Pons (tissue), 1 donor: ENCODE measurements at places on chromosomes 1 and 21.

- DNase-seq: no peak
Measured at GRCh38 chr1:97791251-97791650, 129.6 kb downstream of the DPYD start.

- DNase-seq: no peak
Measured at GRCh38 chr1:43994794-43995790, 3.7 kb downstream of the CCDC24 start.

DNA sequence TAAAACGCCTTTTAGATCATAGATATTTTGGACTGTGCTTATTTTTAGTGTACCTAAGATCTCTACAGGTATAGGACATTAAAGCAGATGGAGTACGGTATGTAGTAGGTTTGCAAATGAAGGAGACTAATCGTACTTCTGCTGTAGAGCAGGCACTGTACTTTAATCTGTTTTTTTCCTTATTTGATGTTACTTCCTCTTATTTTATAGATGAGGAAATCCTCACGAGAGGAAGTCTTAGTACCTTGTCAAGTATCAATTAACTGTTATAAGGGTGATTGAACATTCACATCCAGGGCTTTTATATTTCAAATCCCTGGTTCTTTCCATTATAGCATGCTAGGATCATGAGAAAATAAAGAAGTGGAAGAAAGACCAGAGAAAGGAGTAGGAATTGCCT lies 41.1 kb downstream of the CACHD1 start:
- DNase-seq: no peak

DNA sequence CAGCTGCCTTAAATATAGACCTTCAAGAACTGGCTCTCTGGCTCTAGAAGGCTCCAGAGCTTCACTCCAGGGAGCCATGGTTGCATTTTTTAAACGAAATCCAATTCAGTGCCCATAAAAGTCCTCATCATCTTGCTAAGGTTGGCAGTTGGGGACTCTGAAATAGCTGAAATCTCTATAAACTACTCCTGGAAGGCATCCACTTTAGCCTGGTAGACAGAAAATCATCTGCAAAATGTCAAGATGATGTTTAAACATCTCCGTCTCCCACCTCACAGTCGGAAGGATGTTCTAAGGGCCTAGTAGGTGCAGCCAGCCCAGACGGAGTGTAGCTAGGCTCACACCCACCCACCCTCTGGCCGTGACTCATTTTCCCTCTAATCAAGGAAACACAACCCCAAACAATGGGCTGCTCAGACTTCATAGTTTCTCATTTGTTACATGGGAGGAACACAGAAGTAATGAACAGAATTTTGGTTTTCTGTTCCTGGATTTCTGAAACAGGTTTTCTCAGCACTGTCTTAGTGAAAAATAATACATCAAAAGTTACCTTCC lies 235.4 kb upstream of the KAZN start:
- DNase-seq: no peak

DNA sequence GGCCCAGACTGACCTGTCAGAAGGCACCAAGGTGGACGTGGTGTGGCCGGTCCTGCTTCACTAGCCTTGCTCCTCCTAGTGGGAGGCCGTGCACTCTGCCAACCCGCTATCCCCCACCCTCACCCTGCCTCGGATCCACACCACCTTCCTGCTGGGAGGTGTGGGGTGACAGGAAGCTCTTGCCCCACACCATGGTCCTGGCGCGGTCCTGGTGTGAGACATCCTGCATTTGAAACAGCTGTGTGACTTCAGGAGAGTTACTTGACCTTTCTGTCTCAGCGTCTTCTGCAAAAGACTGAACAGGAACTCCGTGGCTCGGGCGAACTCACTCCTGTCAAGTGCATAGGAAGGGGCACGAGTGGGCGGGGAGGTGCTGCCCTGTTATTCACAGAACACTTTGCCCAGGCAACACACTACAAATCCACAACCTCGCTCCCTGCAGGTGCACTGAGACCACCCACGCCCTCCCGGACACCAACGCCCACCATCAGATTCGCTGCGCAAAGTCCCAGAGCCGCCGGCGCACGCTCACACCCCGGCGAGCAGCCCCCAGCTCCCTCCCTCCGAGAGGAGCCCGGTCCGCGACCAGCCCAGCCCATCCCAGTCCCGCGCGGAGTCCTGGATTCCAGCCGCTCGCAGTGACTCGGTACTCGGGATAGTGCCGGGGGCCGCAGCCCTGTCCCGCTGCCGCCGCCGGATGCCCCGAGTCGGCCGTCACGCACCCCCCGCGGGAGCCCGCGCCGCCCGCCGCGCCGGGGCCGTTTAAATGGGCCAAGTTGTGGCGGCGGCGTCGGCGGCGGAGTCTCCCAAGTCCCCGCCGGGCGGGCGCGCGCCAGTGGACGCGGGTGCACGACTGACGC lies at the start of gene SAMD11:
Gene SAMD11, plus strand, starts transcription at position 793 of the 860 bp plus-strand sequence. CDS start 509 bp downstream, outside the sequence.
- peak; percentile 53 for DNase-seq

DNA sequence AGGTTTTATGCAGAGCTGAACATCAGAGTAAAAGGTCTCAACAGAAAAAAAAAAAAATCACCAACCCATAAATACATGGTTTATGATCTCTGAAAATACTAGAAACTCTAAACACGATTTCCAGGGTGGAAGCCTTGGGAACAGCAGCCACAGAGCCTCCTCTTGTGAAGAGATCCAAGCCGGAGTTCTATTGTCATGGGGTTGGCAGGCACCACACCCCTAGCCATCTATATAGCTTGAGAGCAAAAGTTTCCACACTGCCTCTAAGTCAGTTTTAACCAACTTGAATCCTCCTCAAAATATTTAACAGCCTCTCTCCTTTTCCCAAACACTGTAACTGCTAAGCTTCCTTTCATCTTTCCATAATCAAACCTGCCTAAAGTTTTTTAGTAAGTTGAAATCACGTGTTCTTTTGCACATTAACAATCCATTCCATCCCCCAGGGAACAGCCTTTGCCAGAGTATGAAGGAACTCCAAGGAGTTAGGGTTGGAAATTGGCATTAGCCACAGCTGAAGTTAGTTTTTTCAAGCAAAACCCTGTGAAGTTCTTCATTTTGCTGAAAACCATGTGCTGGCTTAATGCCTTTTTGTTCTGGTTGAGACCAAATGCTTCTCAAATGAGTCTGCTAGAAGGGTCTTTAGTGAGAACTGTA lies 13.8 kb upstream of the SEC16B start:
- DNase-seq: no peak

- no peak for DNase-seq
Measured at GRCh38 chr21:38544661-38545060, 46.4 kb upstream of the ERG start.

DNA sequence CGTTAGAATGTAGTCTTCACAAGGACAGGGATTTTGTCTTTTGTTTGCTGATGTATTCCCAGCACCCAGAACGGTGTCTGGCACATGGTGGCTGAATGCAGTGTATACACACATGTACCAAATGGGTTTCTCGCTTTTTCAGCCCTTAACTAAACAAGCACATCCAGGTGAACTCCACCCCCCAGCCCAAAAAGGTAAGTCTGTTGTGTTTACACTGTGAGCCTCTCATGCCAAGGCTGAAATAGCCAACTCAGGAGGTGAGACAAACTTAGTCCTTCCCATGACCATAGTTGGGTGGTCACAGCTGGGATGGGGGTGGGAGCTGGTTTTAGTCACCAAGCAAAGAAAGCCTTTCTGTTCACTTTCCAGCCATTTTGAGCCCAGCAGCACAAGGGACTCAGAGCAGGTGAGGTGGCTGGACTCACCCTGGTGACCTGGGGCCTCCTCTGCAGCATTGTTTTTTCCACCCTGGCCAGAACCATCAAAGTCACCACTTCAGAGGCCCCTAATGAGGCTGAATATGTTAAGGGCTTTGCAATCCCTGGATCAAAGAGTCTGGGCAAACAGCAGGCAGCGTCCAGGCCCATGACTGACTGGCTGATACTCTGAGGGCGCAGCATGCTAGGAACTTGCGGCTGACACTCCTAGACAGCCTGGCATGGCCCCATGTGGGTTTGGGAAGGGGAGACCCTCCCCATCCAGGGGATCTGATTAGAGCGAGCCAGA lies 8.7 kb downstream of the TENT5B start:
- DNase-seq: no peak

DNA sequence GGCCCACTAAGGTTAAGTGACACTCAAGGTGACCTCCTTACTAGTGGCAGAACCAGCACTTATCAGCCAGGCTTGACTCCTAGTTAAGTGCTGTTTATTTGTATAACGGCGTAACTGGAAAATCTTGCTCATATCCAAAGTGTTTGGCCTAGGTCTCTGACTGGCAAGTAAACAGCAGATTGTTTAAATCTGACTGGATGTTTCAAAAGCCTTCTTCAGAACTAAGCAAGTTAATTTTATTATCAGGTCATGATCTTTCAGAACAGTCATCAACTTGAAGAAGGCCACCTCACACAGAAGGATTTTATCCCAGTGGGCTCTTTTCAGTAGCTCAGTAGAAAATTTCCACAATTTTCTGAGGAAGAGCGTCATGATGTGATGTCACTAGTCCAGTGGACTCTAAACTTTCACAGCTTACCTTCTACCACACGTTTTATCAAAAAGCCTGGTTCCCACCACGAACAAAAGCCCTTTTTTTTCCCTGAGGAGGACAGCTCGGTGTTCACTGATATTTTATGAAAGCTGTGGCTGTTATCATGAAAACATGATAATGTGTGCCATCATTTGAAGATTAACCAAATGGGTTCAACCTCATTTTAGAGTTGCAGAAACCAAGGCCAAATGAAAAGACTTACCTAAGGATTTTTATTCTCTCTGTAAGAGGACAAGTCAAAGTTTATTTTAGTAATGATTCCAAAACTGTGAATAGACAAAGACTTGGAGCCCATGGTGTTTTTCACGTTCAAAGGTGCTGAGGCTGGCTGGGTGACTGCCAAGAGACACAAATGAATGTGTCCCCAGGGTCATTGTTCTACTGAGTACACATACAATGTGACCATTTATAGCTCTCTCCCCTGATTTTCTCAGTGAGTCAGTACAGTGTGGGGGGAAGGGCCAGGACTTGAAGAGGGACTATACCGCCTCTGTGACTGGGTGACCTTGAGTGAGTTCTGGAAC lies 9.1 kb downstream of the SGIP1 start:
- peak; percentile 96 for DNase-seq

- DNase-seq: no peak
Measured at GRCh38 chr1:63321785-63322113, 618 bp upstream of the FOXD3 start.

- peak; percentile 22 for DNase-seq
Measured at GRCh38 chr1:115314092-115314491, 24.0 kb downstream of the NGF start.

GRCh38 chr1:205127646-205128045 lies 5.9 kb upstream of the RBBP5 start:
- no peak for DNase-seq

DNA sequence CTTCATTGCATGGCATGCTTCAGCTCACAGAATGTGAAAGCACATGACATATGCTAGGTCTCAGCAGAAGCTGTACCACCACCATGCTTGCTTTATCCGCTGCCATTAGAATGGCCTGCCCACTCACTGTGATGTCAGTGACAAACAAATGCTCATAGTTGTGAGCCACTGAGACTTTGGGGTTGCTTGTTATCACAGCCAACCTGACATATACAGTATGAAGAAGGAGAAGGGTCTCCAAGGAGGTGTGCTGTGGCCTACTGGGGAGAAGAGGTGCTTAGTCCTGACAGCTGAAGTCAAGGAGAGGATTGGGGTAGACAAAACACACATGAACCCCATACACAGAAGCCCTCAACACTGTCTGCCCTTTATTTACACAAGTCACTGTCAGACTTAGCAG lies 19.5 kb upstream of the TENT5C start:
- DNase-seq: no peak

DNA sequence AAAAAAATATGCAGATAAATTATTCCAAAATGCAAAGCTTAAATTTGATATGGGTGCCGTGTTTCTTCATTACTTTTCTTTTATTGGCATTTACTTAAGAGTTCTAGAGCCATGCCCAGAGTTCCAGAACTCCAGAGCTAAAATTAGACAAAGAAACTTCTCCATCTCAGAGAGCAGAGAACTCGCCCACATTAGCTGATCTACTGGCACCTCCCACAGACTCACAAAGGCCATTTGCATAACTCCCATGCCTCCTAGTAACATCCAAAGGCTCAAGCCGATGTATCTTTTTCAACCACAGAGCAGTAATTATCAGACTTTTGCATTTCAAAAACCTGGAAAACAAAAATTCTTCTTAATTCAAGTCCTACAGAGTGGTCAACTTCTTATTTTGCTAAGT lies 323.8 kb upstream of the ST6GALNAC5 start:
- DNase-seq: no peak

GRCh38 chr1:116373431-116374352 lies 648 bp downstream of the ATP1A1 start:
- DNase-seq: peak; percentile 50

- no peak for DNase-seq
Measured at GRCh38 chr1:182676274-182676673, 8.1 kb downstream of the RGS8 start.

GRCh38 chr1:29639156-29639736 lies 402.9 kb downstream of the PTPRU start:
- DNase-seq: no peak

- no peak for DNase-seq
Measured at GRCh38 chr1:58391056-58391455, 155.5 kb downstream of the OMA1 start.

- DNase-seq: no peak
Measured at GRCh38 chr1:47380699-47381098, 35.4 kb upstream of the FOXE3 start.
